ENCODE measurements at places on chromosomes 16 and 17. TPM values are rescaled to one million over a fixed set of nuclear protein-coding genes. Genes with fewer than 3 reads are reported as not detected.

DNA sequence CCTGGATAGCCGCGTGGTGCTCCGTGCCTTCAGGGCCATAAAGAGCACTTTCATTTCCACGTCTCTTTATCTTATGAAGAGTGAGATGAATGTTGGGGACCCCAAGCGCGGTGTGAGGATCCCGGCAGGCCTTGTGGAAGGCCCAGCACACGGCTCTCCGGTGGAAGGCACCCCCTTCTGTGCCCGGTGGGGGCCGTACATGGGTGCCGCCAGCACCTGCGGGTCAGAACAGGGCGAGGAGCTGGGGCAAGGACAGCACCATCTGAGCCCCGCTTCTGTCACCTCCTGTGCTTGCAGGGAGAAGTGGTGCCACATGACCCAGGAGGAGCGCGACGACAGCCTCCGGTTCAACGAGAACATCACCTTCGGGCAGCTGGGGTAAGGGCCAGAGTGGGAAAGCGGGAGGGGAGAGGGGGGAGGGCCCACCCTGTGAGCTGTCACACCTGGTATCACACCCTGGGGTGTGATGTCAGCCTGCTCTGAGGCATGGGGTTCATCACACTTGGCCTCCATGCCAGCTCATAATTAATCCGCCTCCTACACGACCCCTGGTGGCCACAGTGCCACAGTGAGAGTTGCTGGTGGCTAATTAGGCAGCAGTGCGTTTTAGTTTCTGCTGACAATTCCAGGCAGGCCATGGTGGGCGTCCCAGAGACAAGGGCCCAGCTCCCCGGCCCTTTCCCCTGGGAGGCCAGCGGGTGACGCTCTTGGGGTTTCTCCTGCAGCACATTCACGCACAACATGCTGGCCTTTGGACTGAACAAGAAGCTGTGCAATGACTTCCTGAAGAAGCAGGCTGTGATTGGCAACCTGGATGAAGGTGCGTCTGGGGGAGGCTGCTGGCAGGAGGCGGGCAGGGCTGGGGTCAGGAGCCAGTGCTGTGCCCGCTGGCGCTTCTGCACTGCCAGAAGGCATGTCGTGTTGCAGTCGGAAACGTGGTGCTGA, 25.7 kb downstream of the CIBAR2 start:
- DNase-seq, result peak; percentile 83

- no peak for DNase-seq
Observed at GRCh38 chr17:56597495-56597990, 4.0 kb downstream of the NOG start.

DNA sequence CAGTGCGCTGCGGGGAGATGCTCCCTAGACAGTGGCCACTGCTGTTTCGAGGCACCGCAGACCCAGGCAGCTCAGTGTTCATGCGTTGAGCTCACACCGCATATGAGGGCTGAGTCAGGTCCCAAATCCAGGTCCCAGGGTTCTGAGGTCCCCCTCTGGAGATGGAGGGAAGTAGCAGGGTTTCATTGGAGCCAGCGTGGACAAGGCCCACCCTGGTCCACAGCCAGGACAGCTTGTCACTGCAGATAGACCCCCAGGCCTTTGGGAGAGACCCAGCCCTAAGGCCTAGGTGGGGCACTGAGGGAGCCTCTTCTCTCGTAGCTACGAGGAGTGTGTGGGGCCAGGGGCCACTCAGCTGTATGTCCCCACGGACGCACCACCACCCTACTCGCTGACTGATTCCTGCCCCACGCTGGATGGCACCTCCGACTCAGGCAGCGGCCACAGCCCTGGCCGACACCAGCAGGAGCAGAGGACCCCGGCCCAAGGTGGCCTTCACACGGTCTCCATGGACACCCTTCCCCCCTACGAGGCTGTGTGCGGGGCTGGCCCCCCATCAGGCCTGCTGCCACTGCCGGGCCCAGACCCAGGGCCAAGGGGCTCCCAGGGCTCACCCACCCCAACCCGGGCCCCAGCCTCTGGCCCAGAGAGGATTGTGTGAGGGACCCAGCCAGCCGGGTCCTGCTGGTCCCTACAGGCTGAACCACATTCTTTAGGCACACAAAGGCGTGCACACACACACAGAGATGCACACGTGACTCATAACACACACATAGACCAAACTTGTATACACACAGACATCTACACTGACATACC, 53.4 kb downstream of the BEAN1 start:
- no peak for DNase-seq

DNA sequence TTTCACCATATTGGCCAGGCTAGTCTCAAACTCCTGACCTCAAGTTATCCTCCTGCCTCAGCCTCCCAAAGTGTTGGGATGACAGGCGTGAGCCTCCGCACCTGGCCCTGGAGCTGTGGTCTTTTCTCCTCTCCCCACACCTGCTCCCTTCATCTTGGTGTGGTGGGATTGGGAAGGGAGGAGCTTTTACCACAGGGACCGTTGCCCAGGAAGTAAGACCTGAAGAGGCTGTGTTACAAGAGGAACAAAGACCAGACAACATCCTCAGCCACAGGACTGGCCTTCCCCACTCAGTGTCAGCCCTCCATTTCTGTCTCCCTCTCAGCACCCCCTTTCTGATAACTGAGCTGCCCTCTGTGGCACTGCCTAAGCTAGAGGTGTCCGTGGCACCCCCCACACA, 9.4 kb upstream of the C17orf113 start:
- no peak for DNase-seq

- DNase-seq, result no peak
Observed at GRCh38 chr16:47477679-47478078, 16.5 kb downstream of the PHKB start.

DNA sequence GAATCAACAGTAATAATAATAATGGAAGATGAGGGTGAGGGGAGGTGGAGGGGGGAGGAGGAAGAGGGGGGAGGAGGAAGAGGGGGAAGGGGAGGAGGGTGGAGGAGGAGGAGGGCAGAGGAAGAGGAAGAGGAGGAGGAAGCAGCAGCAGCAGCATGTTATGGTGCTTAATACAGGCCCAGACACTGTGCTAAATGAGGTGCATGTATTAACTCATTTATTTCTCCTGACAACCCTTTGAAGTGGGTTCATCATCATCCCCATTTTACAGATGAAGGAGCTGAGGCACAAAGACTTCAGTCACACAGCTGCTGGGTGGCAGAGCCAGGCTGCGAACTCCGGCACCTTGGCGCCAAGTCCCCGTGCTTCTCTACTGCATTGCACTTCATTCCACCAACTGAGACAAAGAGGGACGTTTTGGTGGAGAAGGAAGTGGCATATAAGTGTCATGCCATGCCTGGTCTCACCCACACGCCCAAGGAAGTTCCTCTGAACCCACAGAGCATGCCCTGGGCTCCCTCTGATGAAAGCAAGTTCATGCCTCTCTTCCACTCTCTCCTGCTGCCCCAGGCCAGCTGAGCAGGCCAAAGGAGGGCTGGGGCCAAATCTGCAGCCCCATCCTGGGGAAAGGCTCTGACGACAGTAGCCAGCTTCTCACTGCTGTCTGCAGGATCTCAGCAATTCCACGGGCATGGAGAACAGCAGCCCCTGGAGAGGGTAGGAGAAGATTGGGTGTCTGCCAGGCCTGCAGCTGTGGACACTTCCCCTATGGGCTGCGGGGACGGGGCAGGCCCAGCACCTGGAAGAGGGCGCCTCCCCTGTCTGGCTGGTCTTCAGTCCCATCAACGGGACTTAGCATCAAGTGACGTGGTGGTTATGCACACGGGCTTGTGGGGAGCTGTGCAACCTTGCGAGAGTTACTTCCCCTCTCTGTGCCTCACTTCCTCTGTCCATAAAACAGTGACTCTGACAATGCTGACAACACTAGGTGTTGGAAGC, 21.8 kb downstream of the XYLT1 start:
- no peak for DNase-seq

DNA sequence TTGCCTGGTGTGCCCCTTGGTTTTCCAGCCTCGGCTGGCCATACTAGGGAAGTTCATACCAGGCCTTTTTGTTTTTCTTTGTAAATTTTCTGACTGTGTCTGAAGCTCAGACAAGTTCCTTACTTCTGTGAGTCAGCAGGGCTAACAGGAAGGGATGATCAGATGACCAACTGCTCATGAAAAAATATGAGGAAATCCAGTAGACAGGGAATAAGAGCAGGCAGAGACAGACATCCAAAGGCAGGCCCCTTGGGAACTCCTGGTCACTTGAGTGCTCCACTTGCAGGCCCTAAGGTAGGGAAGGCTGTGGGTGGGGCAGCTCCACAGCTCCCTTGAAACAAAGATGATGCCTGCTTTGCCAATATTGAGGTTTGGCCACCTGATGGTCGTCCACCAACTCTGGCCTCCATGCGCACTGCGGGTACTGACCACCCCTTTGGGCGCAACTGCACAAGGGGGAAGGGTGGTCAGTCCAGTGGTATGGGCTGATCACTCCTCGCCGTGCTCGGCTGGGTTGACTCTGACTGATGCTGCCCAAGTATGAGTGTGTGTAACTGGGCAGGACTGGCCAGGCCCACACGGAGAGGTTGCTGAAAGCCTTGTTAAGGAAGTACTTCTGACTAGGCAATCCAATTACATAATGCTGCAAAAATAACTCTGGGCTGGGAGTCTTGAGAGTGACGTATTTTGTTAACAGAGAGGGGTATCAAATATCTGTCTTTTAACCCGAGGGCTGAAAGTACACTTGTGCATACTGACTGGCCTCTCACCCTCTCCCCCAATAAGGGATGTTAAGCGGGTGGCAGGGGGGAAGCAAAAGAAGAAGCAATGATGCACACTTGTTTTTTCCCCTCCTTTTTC, 20.8 kb upstream of the ZFHX3 start:
- DNase-seq, result peak; percentile 93

- DNase-seq, result peak; percentile 60
Observed at GRCh38 chr17:83173914-83174361, 94.5 kb downstream of the METRNL start.

GRCh38 chr17:511833-512251, 159.2 kb upstream of the RPH3AL start:
- no peak for DNase-seq

DNA sequence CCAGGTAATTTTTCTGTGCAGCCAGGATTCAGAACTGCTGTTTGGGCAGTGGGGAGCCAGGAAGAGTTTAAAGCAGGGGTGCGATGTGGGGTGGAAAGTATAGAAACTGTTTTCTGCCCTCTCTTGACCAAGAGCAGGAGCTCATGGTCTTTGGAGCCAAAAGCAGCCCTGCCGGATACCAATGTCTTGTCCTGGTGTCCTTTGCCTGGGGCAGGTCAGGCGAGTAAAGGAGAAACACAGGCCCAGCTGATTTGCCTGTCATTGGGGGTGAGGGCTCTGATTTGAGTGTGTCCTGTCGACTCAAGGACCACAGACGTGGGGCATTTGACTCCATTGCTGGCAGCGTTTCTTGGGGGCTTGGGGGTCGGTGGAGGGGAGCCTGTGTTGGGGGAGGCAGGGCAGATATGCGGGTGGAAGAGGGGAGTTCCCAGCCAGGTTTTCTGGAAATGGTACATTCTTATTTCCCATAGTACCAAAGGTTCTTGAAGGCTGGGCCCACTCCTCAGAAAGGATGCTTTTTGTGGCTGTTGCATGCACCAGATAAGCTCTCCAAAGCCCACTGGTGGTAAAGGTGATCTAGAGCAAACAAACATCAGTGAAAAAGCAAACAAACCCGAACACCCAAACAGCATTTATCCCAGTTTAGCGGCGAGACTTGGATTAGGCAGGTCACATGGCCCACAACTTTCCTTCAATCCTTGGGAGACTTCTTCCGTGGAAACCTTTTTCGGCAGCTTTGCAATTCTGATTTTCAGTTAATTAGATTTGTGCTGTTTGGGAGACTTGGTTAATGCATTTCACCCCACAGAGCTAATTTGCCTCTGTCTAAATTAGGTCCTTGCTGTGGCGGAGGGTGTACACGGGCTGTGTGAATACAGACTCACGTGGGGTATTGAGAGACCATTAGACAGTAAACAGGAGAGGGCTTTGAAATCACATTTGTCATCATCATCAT, 59.0 kb downstream of the MSI2 start:
- no peak for DNase-seq

Gene CLEC19A
- total RNA-seq, result not detected

Gene CD300LB
- 1.1 TPM for total RNA-seq

- no peak for DNase-seq
Observed at GRCh38 chr17:8835631-8836364, 31.7 kb downstream of the PIK3R6 start.
